ENCODE measurements at places on chromosomes 7 and 10.

GRCh38 chr7:49580761-49581160 is 192.7 kb upstream of the VWC2 start:
- no peak for DNase-seq

DNA sequence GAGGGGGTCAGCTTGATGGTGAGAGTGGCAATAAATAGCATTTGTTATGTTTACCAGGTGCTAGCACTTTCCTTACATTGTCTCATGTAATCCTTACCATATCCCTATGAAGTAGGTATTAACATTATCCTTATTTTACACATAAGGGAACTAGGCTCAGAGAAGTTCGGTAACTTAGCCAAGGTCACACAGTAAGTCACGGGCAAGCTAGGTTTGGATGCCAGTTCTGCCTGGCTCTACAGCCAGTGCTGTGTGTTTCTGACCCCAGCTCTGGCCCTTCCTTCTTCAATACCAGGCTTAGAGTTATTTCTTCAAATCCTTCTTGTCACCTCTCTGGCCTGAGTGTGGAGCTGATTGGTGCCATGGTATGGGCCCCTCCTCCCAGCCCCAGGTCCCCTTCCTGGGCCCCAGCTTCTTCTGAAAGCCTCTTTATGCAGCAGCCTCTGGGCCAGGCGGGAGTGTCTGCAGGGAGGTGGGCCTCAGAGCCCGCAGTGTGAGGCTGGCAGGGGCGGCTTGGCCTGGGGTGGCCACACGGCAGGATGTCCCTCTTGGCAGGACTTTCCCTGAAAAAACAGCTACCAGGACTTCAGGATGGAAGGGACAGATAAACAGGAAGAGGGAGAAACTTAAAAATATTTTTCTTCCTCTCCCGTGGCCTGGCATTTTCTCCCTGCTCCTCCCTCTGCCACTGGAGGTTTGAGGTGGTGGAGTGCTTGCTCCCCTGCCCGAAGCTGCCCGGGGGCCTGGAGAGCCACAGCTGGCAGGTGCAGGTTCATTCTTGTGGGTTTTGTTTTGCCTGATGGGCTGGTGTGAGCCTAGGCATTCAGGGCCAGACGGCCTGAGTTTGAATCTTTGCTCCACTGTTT is 20.6 kb downstream of the PALD1 start:
- no peak for DNase-seq

DNA sequence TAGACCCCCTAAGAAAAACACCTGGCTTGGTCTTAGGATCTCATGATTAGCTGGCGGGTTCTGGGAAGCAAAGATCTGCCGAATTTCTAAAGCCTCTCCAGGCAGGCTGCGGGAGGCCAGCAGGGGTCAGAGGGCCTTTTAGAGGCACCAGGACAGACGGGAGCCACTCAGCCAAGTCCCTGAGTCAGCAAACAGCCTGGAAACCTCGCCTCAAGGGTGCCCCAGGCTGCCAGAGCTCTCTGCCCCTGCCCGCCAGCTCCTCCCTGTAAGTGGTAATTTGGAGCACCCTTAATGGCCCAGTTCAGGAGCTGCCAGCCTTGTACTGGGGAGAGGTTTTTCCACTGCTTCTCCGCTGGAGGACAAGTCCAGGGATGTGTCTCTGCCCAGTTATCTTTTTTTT is 88.7 kb downstream of the HIP1 start:
- DNase-seq: no peak

- no peak for DNase-seq
Measured at GRCh38 chr7:139647814-139648390, 124.4 kb downstream of the CLEC2L start.

GRCh38 chr10:125152450-125153368 is 7.7 kb downstream of the CTBP2 start:
- no peak for DNase-seq

GRCh38 chr7:11221984-11222383 is 248.3 kb downstream of the PHF14 start:
- no peak for DNase-seq
